Muscle of back (tissue), 13 donors: ENCODE measurements at places on chromosomes 13 and 19.

DNA sequence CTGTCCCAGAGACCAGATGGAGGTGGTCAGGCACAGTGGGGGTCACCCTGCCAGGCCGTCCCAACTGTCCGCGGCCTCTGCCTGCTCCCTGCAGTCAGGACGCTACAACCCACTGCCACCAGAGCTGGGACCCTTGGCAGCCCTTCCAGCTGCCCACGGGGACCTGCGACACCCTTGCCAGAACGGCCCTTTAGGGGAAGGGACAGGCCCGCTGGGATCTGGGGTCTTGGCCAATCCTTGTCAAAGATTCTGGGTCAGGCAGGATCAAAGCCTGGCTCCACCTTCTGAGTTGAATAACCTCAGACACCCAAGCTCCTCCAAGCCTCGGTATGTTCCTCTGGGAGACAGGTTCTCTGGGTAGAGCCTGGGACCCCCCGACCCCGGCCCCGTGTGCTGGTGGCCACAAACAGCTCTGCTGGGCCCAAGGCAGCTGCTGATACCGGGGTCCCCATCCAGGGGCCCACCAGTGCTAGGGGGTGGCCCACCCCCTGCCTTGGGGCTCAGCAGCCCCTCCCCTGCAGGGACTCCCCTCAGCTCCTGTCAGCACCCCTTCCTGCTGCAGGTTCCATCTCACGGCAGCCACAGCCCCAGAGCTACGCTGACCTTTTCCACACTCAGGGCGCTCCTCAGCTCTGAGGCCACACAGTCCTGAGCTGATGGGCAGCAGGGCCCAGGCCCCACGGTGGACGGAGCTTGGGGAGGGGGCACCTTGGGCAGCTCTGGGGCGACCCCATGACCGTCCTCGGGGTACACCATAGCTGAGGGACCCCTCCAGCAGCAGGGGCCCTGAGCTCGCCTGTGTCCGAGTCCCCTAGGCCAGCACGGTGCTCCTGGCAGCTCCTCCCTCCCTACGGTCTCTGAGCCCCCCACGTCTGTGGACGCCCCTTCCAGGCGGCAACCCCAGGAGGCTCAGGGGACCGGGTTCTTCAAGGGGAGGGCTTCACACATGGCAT lies 18.4 kb downstream of the SBNO2 start:
- DNase-seq, result no peak

DNA sequence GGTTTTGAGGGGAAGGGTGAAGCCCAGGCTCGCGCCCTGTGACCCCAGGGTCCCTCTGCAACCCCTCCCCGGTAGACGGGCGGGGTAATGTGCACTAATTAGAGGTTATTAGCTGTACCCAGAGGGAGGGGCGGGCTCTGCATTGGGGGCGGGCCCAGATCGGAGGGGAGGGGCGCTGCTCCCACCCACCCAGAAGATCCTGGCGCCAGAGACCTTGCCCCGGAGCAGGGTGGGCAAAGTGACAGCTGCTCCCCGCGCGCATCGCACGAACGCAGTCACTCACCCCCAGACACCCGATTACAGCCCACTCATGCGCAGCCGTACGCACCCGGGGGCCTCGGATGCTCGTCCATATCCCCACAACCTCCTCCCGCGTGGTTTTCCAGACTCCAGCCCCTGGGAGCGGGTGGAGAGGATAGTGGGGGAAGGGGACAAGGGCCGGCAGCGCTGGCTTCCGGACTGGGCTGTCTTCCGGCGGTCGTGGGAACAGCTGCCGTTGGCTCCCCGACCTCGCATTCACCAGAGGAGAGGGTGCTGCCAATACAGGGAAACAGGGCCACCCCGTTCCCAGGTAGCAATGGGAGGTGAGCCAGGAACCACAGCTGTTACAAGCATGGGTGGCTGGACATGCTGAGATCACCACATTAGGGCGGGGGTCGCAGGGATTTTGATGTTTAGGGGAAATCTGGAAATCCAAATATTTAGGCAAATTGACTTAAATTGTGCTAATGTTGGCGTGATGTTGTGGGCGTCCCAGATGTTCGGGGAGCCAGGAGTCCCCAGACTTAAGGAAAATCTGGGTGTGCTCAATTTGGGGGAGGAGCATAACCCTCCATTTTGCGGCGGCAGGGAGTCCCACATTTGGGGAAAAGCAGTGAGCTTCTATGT lies 2.9 kb upstream of the HOOK2 start:
- peak; percentile 78 for DNase-seq

GRCh38 chr19:5575590-5575989 lies 7.8 kb upstream of the TINCR start:
- no peak for DNase-seq

DNA sequence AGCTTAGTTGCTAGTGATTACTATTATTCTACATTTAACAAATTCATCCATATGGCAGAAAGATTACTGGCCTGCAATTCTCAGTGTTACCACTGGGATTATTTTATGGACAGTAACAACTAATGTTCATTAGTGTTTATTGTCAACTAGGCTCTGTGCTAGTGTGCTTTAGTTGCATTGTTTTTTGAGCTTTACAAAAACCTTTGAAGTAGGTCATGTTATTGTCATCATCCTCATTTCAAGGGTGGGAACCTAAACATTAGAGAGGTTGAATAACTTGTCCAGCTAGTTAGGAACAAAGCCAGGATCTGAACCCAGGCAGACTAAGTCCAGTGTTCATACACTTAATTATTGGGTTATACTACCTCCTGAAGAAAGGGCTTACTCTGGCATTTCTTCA lies 27.8 kb upstream of the TDRD3 start:
- no peak for DNase-seq

DNA sequence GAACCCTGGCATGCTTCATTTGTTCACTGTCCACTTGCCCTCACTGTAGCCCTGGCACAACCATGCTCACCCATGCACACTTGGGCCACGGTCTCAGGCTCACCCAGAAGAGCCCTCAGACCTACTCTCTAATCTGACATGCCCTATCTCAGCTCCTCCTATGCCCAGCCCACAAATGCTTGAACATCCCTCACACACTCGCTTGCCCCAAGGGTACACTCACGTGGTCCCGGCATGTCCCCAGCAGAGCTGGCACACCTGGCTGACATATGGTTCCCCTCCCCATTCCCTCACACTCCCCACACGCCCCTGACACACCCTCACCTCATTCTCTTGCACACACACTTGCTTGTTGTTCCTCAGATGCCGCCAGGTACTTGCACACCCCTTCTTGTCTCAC lies 55.7 kb downstream of the MAP4K1 start:
- no peak for DNase-seq

GRCh38 chr19:29487432-29487831 lies 38.4 kb upstream of the VSTM2B start:
- DNase-seq, result no peak

DNA sequence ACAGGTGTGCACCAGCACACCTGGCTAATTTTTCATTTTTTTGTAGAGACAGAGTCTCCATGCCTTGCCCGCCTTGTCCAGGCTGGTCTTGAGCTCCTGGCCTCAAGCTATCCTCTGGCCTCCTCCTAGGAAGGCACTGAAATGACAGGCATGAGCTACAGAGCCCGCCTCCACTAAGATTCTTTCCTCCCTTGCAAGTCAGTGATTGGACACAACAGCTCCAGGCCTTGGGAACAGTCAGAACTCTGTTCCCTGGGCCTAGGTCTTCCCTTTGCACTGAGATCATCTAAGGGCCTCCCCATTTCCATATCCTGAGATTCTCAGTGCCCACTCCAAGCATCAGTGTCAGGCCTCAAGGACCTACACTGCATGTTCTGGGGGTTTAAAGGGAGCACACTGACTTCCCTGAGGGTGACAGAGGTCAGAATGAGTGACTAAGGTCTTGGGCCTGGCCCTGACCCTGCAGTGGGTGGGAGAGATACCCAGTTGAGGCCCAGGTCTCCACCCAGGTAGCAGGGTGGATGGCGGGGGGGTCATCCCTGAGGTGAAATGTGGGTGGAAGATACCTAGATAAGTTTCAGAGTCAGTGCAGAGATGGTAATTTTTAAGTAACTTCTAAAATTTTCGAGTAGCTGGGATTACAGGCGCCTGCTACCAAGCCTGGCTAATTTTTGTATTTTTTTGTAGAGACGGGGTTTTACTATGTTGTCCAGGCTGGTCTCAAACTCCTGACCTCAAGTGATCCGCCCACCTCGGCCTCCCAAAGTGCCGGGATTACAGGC lies 17.3 kb upstream of the ERCC1 start:
- DNase-seq, result no peak

GRCh38 chr13:94711561-94712286 lies 621 bp downstream of the SOX21 start:
- DNase-seq, result no peak

DNA sequence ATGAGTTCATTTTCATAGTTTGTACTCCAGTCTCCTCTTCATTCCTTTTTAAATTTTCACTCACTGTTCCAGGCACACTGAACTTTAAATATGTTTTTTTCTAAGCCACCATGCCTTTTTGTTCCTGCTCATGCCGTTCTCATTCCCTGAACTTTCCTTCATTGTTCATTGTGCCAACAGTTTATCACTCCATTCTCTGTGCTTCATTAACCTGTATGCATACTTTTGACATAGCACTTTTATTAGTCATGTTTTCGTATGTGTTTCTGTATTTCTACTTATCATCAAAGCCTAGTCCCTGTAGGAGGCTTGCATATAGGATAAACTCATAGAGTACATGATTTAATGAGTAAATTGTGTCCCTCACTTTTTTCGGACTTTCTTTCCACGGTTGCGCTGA lies 65.3 kb downstream of the PCDH20 start:
- no peak for DNase-seq

- peak; percentile 25 for DNase-seq
Measured at GRCh38 chr13:48009284-48009683, 8.2 kb upstream of the SUCLA2 start.

DNA sequence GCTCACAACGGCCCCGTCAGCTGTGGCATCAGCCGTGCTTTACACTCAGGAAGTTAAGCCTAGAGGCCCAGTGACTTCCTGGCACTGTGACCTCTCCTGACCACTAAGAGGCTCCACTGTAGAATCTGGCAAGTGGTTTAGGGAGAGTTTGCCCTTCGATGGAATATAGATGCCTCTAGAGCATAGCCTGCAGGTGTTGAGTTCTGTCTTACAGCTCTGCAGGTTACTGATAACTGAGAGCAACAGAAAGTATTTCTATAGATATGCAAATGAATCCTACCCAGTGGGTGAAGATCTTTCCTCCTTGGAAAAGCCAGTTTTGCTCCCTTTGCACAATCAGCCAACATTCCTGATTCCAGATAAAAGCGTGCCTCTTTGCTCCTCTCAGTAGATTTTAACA lies 35.8 kb downstream of the ATP12A start:
- DNase-seq, result no peak

- DNase-seq, result peak; percentile 98
Measured at GRCh38 chr19:40690693-40691420, 406 bp upstream of the NUMBL start.

DNA sequence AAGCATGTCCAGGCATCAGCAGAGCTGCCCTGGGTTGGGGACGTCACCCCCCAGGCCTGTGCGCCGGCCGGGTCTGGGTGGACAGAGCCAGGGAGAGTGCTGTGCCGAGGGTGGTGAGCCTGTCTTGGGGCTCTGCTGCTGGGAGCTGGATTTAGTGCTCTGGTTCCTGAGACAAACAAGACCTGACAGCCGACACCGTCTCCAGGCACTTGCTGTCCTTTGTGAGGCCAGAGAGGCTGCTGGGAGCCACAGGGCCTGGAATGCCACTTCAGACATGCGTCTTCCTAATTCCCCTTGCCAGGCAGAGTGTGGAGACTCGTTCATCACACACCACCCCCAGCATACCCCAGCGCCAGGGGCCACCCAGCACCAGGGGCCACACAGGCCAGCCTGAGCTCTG lies 165.8 kb downstream of the KDM4B start:
- DNase-seq, result no peak

DNA sequence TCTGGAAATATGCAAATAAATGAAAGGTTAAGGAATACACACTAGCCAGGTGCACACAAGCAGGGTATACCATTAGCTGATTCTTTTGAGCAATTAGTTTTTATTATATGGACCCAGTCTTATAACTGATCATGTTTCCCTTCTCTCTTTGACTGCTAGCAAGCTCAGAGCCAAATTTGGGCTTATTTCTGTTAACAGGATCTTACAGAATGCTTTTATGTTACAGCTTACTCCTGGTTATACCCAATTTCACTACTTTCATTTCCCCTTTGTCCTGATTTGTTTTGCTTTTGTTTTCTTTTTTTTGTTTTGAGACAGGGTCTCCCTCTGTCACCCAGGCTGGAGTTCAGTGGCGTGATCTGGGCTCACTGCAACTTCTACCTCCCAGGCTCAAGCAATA lies 12.9 kb upstream of the TPT1 start:
- DNase-seq, result no peak

GRCh38 chr13:112889351-112890290 lies 79.4 kb upstream of the MCF2L start:
- DNase-seq, result no peak

DNA sequence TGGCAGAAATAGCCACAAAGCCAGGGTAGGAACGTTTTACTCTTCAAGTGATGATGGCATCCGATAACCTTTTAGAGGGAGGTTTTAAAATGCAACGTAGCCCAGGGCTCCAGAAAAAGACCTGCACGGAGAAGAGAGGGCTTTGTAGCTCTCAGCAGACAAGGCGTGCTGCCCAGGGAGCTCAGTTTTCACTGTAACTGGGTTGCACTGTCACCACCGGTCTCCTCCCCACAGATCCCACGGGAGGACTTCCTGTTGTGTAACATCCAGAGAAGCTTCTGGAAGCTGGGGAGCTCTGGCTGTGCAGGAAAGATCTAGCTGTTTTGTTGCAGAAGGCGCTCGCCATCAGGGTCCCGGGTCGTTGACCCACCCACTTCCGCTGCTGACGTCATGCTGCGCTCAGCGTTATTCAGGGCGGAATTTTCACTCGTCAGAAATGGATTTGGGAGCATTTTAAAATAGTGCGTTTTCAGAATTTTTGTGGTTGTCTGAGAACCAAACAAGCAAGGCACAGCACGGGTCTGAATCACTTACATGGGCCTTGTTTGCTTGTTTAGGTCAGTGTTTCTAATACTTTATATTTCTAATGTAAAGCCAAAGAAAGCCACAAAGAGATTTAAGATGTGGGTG lies 50.8 kb downstream of the ATP11A start:
- DNase-seq, result no peak

DNA sequence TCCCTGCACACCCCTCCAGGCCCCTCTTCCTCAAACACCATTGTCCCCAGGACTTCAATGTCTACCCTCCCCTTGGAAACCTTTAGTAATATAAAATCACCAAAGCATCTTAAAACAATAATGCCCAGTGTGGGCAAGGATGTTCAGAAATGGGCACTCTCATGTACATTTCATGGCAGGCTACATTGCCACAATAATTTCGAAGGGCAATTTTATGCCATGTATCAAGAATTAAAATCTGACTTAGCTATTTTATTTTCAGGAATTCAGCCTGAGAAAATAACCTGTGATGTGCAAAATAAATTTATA lies 35.8 kb upstream of the IGSF23 start:
- no peak for DNase-seq

GRCh38 chr19:35337097-35337983 lies 8.4 kb downstream of the CD22 start:
- DNase-seq, result no peak

DNA sequence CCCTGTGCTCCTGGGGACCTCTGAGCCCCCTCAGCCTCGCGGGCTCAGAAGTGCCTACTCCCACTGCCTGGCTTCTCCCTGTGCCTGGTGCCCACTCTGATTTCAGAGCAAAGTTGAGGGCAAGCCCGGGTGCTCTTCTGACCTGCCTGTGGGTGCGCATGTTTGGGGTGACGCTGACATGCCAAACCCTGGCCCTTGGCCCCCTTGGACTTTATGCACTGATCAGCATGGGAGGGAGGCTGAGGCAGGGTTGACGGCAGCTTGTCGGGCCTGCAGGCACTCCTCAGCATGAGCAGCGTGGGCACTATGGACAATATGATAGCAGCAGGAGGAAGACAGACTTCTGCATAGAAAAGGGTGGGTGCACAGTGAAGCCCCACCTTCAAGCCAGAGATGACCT lies 279.3 kb upstream of the KLF12 start:
- no peak for DNase-seq
